H54 (cell line): ENCODE measurements at places on chromosomes 5 and 9.

DNA sequence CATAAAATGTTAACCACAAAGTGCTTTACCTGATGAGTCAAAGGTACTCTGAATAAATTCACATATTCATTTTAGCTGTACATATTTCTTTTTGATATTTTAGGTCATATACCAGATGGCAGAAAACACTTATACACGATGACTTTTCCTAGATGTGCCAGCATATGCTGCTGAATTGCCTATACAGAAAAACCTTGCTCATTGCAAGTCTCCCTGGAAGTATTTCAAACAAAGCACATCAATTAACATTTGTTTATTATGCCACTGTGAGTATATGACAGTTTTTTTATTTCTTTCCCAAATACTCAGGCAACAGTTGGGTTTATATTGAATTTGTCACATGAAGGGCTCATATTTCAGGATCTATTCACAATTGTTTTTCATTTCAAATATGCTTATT, 180.8 kb downstream of the TMEM232 start:
- DNase-seq: no peak

GRCh38 chr9:115106001-115106400, 12.0 kb downstream of the TNC start:
- DNase-seq: no peak

GRCh38 chr5:34553581-34553980, 102.5 kb upstream of the RAI14 start:
- no peak for DNase-seq

- no peak for DNase-seq
Observed at GRCh38 chr5:159695741-159696294, 220.5 kb upstream of the ADRA1B start.

- no peak for DNase-seq
Observed at GRCh38 chr5:114363837-114364236, 2.0 kb downstream of the KCNN2 start.

DNA sequence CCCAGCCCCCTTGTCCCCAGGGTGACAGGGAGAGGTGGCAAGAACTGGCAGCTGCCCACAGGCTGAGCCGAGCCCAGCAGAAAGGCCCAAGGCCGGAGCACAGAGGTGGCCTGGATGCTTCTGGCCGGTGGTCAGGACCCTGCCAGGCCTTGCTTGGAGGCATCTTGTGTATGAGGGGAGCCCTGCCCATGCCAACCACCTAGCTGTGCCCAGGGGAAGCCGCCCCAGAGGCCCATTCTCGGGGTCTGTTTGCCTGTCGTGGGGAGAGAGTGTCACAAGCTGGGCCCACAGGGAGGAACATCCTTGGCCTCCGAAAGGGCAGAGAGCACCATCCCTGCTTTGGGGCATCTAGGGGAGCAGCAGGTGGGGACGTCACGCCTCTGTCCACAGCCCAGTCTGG, 10.0 kb downstream of the NKD2 start:
- no peak for DNase-seq

DNA sequence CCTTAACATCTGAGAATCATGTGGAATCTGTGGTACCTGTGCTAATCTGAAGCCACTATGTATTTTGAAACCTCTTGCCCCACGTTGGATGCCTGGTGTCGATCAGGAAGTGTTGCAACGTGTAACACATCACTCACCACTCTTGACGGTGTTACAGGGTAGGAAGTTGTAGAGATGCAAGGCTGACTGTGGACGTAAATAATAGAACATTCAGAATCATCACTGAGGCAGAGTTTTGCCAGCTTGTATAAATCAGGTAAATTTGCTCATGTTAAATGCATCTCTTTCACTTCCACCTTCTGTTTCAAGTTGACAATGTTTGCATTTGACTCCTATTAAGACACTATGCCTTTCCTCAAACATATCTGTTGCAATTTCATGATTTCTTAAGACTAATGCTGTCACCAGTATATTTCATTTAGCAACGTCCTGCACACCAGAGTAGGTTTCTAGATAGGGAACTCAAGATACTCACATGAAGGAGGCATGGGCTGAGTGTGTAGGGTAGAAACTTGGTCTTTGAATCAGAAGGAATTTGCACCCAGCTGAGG, 38.1 kb downstream of the BASP1 start:
- no peak for DNase-seq

GRCh38 chr5:6649186-6649585, 15.9 kb downstream of the SRD5A1 start:
- no peak for DNase-seq

DNA sequence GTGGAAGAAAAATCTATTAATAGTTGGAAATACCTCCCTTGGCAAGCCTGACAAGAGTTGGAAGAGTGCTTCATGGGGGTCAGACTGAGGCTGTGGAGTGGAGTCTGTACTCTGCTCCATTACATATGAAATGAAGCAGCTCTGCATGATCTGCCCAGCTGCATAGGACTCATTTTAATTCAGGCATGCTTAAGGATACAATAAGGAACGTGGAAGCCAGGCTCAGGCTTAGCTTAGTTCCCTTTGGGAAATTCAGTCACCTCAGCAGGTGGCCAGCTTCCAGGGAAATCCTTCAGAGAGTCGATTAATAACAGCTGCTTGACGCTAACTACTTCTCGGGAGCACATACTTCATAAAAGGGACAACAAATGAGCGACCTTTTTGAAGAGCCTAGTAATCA, 1672.9 kb upstream of the WWC1 start:
- no peak for DNase-seq

DNA sequence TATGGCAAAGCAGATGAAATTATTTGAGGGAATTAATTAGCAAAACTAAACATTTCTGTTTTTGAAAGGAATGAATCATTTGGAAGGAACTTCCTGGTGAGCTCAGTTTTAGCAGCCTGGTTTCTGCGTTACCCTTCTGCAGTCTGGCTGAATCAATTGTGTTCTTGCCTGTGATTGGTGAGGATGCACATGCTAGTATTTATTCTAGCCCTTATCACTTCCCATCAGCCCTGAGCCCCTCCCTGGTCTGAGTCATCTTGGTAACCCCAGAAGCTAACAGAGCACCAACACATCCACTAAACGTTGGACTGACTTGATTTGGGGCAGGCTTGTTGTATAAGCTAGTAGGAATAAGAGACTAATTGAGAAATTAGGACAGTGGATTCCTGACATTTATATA, 6.6 kb downstream of the TJP2 start:
- peak; percentile 92 for DNase-seq

DNA sequence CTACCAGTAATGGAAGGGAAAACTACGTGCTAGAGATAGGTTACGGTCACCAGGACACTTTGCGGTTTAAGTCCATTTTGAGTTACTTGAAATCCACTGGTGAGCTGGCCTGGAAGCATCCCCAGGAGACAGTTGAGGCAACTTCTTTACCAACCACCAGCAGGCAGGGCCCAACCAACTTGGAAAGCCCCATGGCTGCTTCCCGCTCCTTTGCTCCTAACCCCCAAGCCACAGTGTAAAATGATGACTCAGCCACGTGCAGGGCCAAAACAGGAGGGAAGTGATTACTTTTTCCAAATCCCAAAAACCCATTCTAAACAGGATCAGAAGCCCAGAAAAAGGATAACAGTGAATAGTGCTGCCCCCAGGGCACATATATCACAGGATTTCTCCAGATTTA, 87.4 kb downstream of the PAX5 start:
- no peak for DNase-seq

GRCh38 chr9:19440376-19440775, 31.6 kb downstream of the ACER2 start:
- no peak for DNase-seq

GRCh38 chr5:176424181-176424580, 7.8 kb upstream of the CLTB start:
- DNase-seq: no peak

DNA sequence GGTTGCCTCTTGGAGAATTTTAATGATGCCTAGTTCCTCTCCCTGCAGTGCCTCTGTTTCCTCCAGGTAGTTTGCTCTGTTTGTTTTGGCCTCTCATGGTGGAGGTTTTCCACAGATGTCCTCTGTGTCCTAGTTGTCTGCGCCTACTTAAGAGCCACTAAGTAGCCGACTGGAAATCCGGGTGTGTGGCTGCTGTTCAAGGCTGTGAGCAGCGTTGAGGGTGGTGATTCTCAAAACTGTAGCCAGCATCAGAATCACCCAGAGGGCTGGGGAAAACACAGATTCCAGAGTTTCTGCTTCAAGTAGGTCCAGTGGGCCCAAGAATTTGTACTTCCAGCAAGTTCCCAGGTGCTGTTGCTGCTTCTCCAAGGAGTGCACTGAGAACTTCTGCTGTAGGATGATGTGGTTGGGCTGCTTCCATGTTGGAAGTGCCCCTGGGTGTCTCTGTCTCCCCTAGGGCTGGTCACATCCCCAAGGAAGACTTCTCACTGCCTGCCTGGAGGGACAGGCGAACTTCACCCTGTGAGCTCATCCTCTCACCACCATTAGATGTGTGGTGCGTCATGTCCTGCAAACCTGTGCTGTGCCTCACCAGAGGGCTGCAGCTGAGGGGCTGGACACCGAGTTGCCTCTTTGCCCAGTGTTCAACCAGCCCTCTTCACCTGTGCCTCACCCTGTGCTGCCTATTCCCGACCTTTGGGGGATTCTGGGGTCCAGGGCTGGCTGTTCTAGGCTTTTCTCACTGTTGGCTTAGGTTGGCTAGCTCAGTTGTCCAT, 34.8 kb downstream of the SECISBP2 start:
- DNase-seq: no peak

DNA sequence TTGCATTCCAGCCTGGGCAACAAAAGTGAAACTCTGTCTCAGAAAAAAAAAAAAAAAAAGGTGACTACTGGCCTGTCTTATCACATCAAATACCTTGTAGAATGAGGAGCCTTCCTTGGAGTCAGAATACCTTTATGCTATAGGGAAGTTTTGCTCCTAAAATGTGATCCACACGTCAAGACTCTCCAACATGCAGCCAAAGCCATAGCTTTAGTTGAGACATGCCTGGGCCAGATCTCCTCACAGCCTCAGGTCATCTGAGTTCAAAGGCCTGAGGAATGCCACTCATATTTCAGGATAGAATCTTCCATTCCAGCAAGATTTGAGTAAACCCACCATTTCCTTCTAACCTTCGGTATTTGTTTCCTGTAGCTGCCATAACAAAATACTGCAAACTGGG, 13.7 kb upstream of the SOWAHA start:
- no peak for DNase-seq

DNA sequence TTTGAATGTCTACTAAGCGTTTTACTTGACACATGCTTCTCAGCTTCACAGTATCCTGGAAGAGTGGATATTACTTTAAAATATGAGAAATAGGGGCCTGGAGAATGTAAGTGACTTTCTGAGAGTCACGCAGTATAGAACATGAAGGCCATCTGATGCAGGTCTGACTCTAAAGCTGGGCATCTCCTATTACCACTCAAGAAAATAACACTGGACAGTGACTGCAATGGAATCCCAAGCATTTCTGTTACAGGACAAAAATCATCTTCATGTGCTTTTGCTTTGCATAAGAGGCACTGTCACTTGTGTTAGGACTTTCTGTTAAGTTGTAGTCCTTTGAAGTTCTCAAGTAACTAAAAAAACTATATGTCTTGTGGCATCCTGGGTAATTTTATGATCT, 335.5 kb downstream of the FBXL7 start:
- peak; percentile 8 for DNase-seq

DNA sequence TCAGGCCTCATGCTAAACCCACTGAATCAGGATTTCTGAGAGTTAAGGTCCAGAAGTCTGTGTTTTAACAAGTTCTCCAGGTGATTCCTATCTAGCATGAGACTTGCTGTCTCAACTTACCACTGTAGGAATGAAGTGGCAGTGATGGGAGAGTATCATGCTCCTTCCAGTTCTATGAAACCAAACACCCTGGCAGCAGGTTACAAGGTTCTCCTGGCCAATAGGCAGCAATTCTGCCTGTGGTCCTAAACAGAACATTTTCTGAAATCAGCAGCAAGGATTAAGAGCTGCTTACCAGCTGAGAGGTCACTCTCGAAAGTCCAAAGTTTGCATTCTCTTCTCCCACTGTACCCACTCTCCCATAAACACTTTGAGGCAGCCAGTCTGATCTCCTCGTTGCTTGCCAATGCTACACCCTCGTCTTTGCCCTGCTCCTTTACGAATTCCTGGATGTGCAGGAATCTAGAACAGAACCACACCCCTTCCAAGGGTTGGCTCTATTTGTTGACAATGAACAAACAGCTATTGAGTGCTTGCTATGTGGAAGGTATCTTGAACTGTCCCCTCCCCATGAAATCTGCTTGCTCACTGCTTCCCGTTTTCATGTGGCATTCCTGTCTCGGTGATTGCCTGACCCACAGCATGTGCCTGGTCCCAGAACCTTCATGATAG, 100.5 kb downstream of the TMEM174 start:
- DNase-seq: no peak

GRCh38 chr9:118362596-118362995, 658.4 kb downstream of the TLR4 start:
- DNase-seq: no peak

DNA sequence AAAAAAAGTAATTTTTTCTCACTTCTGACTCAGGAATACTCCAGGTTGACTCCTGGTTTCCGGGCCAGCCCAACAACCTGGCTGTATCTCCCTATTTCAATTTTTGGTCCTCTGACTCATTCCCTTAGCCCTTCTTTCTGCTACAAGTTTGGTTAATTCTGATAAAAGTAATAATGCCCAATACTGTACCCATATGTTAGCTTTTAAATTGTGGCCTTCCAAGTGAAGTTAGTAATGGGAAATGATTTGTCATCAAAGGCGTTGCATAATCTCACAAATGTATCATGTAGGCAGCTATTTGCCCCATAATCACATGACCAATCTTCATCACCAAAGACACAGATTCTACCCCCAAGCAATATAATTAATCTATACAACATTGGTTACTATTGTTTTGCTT, 31.1 kb upstream of the BNC2 start:
- no peak for DNase-seq

- no peak for DNase-seq
Observed at GRCh38 chr5:142810743-142811290, 40.6 kb downstream of the ARHGAP26 start.

DNA sequence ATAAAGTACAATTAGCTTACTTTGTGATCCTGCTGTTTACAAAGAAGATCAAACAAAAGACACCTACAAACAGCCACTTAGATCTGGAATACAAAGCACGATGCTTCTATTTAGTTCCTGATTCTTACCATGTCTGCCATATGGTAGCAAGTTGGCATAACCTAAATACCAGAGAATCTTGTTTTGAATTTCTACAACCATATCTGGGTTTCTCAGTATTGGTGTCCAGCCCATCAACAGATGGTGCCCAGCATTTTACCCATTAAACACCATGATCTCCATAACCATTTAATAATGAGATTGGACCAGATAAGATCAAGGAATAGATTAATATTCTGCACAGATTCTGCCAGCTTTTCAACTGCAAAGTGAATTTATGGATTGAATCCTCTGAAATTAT, 29.8 kb downstream of the SLC24A2 start:
- DNase-seq: no peak

GRCh38 chr5:93100976-93101375, 480.0 kb downstream of the NR2F1-AS1 start:
- DNase-seq: no peak

DNA sequence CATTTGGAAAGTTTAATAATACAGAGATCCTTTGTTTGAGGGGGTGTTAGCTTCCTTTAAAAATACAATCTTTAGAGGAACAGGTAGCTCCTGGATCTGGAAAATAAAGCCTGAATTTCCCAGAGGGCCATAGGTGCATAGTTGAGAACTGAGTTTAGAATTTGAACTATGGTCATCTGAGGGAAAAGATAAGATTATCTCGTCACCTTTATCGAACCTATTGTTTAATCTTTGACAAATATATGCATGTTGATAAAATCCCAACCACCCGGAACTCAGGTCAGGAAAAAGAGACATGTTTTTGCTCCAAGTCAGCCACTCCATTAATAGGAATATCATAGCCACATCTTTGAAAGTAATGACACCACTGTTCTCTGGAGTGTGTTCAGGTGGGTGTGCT, 91.7 kb upstream of the FAM169A start:
- DNase-seq: no peak
